ENCODE measurements at places on chromosomes 16 and 17.

DNA sequence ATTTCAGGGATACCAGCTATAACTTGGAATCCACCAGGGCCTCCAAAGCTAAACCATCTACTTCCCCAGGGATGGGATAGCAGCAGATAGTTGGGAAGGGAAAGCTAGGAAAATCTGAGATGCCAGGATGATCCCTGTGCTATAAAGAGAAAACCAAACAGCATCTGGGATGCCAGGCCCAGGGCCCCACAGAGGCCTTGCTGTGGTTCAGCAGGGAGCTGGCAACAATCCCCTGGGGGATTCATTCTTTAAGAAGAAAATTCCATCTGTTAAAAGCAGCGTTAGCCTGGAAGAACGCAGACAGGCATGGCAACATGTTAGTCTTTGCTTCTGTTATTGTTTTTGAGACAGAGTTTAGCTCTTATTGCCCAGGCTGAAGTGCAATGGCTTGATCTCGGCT is 16.6 kb downstream of the MYO18A start:
- DNase-seq = no peak

GRCh38 chr16:474420-475122 is 49.1 kb downstream of the RAB11FIP3 start:
- DNase-seq = no peak

DNA sequence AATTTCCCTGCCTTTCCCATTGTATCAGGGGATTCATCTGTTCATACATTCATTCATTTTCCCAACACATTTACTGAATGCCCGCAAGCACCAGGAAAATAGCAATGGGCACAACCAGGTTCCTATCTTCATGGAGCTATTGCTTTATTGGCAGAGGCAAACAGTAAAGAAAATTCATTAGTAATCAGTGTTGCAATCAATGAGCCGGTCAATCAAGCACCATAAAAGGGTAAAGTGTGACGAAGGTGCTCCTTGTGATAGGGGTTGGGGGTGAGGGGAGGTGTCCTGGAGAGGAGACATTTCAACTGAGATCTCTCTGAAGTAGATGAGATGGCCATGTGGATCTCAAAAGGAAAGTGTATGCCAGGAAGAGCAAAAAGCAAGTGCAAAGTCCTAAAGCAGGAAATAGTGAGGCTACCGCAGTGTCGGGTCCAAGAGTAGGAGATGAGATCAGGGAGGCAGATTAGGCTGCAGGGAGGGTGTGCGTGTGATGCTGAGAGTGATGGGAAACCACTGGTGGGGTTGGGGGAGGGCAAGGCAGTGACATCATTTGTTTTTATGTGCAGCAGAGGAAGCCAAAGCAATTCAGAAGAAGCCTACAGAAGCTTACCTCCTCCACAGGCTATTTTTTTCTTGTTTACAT is 28.4 kb downstream of the CDH13 start:
- no peak for DNase-seq

DNA sequence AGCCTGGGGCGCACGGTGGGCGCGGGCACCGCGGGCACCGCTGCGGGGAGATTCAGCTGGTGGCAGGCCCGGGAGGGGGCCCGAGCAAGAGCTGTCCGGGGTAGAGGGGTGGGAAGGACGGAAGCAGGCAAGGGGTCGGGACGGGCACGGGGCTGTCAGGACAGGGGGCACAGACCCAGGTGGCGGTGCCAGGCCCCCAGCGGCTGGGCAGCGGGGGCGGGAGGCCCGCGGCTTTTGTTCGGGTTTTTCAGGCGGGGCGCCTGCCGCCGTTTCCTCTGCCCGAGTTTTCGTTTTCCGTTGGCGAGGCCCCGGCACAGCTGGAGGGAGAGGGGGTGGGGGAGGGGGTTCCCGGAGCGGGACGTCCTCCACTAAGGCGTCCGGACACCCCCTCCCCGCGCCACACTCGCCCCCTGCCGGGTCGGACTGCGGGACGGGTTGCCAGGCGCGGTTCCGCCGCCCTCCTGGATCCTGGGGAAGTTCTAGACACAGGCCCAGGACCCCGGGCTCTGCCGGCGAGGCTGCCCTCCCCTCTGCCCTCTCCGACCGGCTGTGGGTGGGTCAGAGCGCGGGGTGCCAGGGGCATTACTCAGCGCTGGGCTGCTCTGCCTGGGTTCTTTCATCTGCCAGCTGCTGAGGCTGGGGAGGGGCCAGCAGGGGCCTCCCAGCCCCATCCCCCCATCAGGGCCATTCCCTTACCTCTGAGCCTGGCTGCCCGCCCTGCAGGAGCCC is 543 bp downstream of the ARHGAP23 start:
- DNase-seq = no peak

GRCh38 chr16:86391984-86392383 is 118.3 kb upstream of the FOXF1 start:
- no peak for DNase-seq

- DNase-seq = no peak
These were observed 102.5 kb upstream of the TMEM97 start for GRCh38 chr17:28216528-28216927.

DNA sequence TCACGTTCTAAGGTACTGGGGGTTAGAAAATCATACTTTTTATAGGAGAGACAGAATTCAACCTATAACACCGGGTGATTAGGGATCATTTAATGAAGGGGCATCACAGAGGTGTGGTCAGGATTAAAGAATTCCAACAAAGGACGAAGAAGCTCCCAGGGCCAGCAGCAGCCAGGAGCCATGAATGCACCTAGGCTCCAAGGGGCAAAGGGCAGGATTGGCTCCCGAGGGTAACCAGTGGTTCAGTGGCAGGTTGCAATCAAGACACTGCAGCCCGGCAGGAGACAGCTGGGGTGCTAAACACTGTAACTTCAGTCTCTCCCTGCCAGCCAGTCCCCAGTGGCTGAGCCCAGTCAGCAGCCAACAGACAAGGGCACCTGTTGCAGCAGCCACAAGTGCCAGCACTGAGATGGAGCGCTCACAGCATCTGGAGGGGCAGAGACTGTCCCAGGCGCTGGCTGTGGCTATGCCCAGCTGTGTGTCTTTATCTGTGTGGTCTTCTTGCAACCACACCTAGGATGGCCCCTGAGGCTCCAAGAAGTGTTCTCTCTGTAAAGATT is 23.9 kb downstream of the DHRS7C start:
- no peak for DNase-seq

DNA sequence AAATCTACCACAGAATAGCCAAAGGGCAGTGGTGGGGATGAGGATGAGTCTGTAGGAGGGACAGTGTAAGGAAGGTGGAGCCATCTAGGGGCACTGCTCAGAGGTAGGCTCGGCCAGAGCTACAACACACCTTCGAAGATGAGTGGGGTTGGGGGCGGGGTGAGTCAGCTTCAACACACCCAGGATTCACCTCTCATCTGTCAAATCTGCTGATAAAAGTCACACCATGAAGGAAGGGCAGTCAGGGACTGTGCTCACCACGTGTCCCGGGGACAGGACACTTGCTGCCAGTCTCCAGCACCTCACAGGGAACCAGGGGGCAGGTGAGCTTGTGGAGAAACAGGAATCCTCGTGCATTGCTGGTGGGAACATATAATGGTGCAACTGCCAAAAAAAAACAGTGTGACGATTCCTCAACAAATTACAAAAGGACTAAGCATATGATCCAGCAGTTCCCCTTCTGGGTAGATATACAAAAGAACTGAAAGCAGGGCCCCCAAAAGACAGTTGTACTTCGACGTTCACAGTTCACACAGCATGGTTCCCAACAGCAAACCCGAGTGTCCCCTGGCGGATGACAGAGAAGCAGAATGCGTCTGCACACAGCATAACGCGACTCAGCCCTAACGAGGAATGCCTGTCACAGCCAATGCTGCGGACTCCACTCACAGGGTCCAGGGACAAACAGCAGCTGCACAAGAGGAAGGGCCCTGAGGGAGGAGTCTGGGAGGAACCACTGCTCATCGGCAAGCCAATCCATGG is 133.1 kb downstream of the ANKRD11 start:
- peak; percentile 54 for DNase-seq

- no peak for DNase-seq
These were observed 46.0 kb downstream of the LMF1 start for GRCh38 chr16:924806-925205.

DNA sequence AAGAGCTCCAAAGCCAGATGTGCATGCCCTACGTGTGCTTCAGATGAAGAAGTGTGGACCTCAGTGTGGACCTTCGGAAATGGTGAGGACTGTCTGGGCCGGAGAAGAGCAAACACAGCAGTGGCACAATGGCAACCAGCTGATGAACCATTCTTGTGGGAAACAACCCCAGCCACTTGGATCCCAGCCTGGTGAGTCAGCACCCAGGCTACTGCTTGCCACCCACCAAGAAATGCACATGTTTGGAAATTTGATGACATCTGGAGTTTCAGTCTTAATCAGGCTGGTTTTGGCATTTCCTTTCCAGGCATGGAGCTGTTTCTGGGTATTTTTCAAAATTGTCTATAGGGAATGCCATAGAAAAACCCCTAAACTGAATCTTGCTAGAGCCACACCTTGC is 42.7 kb downstream of the DYNLRB2 start:
- DNase-seq = no peak

- peak; percentile 91 for DNase-seq
These were observed 1.4 kb upstream of the MATCAP1 start for GRCh38 chr16:67184995-67185650.

GRCh38 chr17:62862251-62862650 is 54.1 kb upstream of the MARCHF10 start:
- DNase-seq = no peak

GRCh38 chr17:49616601-49617131 is 41.0 kb downstream of the NXPH3 start:
- DNase-seq = no peak

- DNase-seq = peak; percentile 76
These were observed 14.0 kb downstream of the UBALD2 start for GRCh38 chr17:76278952-76279741.

- DNase-seq = no peak
These were observed 6.1 kb downstream of the DRC3 start for GRCh38 chr17:17978481-17979424.

- no peak for DNase-seq
These were observed 54.8 kb downstream of the TOM1L2 start for GRCh38 chr17:17917394-17917793.

DNA sequence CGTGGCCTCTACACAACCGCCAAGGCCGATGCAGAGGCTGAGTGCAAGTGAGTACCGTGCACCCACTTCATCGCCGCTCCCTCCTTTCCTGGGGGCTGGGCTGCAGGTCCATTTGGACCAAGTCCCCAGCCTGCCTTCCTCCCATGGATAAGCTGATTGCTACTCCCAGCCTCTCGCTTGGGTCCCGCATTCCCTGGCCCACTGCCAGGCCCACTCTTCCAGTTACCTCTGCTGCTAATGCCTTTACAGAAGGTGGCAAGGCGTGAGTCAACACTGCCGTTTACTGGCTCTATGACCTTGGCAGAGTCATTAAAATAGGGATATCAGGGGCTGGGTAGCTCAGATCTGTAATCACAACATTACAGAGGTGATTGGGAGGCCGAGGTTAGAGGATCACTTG is 11.2 kb downstream of the SULT1A2 start:
- DNase-seq = no peak

DNA sequence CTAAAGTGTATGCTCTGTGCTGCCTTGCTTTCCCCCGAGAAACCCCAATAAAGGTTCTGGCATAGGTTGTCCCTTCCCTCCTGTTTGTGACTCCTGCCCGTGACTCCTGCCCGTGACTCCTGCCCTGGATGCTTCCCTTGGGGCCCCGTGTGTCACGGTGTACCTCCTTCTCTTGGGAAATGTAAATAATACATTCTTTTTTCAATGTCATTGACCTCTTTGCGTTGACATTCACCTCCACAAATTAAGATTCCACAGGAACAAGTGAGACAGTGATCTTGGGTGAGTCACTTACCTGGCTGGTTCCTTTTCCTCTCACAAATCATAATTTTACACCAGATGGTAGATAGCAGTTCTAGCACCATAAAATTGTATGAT is 632 bp downstream of the CCL15 start:
- DNase-seq = no peak

DNA sequence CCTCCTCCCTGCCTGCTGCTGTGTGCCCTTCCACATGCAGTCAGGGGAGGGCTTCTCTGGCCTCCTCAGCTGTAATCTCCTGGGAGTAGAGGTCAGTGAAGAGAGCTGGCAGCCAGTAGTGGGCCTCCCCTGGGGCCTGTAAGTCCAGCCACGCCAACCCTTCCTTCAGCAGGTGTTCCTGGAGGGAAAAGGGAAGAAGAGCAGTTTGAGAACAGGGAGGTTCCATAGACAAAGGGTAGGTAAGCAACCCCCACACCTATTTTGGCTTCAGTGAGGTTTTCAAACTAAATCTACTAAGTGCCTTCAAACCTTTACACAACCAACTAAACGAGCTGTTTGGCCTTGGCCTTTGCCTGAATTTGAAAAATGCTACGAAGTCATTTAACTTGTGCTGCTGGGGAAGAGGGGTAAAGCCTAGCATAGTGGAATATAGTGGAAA is 14.2 kb downstream of the SNF8 start:
- DNase-seq = no peak

- DNase-seq = no peak
These were observed 420.1 kb downstream of the CDH8 start for GRCh38 chr16:61616088-61616487.

DNA sequence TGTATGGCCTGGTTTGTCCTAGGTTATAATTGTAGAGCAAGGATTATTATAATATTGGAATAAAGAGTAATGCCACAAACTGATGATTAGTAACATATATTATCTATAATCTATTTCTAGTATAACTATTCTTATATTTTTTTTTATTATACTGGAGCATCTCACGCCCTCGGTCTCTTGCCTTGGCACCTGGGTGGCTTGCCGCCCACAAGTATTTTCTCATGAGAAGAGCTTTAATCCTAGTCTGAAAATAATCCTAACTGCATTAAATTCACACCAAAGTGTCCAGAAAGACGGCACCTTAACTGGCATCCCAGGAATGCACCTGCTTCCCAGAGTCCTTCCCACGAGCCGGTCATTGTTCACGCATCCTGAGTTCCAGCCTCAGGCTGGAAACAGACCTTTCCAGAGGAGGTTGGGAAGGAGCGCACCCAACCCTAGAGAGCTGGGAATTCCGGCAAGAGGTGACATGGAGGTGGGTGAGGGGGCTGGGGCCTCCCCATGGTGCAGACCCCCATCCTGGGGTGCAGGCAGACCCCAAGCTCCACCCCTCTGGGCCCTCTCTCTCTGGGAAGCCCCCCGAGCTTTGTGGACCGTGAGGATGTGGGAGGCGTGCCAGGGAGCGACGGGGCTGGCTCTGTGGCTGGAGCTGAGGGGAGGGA is 15.9 kb downstream of the CHMP1A start:
- no peak for DNase-seq

DNA sequence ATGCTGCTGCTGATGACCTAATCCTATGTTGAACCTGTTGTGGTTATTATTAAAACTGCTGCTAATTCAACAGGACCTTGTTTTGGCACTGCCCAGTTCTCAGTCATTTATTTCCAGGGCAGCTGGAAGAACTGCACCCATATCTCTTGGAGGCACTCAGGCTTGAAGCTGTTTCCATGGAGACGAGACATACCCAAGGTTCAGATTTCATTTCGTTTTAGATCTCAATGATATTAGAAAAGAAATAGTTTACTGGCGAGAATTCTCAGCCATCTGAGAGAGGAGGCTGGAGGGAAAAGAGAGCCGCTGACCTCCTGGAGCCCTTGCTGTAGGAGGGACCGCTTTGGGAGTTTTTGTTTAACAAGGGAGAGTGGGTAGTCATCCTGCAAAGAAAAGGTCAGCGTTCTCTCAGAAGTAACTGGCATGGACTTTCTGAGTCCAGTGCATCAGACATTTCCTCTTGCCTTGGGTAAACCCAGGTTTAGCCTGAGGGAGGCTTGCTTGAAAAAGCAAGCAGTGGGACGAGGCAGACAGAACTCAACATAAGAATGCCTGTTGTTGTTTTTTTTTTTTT is 75.4 kb downstream of the YPEL2 start:
- peak; percentile 91 for DNase-seq

- DNase-seq = no peak
These were observed 28.5 kb upstream of the C17orf107 start for GRCh38 chr17:4870855-4871254.

Measured in renal pelvis (tissue), 12 donors.